ENCODE measurements at places on chromosomes 13 and 19.

GRCh38 chr13:66273011-66273410 lies 957.1 kb downstream of the PCDH9 start:
- no peak for DNase-seq

GRCh38 chr19:32189956-32190706 lies 155.3 kb upstream of the ZNF507 start:
- no peak for DNase-seq

DNA sequence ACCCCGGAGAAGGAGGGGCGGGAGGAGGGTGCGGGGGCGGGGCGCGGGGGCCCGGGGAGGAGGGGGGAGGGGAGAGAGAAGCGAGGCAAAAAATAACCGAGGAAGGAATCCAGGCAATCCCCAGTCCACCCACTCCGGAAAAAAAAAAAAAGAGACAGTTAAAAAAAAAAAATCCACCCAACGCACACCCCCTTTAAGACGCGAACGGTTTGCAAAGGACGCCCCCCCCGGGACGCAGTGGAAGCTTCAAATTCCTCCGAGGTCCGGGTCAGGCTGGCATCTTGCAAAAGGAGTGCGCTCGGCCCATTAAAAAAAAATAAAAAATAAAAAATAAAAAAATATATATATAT lies at the start of gene CACNA1A:
Gene CACNA1A, minus strand, starts transcription at position 9 of the 350 bp plus-strand sequence. CDS start 255 bp downstream, outside the sequence.
- DNase-seq, result no peak

DNA sequence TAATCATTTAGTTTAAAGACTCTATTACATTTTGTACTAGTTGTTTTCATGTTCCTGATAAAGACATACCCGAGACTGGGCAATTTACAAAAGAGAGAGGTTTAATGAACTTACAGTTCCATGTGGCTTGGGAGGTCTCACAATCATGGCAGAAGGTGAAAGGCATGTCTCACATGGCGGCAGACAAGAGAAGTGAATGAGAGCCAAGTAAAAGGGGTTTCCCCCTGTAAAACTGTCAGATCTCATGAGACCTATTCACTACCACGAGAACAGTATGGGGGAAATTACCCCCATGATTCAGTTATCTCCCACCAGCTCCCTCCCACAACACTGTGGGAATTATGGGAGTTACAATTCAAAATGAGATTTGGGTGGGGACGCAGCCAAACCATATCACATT lies 129.2 kb downstream of the PAN3 start:
- no peak for DNase-seq

- no peak for DNase-seq
These were observed 9.9 kb downstream of the SYT3 start for GRCh38 chr19:50629801-50630200.

DNA sequence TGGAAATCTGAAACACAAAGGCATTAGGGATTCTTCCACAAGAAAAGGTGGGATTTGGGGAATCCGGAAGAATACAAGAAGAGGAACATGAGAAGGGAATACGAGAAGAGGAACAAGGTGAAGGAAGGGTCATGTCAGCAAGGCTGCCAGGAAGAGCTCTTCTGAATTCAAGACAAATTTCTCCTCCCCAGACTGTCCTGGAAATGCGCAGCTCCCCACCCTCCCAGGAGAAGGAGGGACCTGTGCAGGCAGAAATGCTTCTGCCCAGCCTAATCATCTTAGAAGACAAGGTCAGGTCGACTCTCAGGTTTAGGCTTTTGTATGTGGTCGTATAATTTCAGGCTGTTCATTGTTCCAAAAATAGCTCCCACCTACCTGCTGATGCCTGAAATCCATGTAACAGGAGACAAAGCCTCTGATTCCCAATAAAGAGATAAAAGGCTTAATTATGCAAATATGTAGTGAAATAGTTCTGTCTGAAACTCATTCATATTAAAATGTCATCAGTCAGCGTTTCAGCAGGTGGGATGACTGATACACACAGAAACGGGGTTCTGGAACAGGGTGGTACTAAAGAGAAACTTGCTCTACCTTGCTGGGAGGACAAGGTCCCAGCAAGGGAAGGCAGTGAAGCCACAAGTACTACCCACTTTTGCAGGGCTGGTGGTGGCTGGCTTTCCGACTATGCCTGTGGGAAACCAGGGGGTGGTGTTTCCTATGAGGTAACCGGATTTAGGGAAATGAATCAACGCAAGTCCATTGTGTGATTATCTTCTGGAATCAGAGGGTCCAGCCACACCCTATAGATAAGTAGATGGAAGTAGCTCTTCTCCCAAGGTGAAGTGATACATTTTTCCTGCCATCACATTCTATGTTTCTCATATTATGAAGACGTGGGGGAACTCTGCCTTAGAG lies 76.1 kb downstream of the KL start:
- DNase-seq, result no peak

DNA sequence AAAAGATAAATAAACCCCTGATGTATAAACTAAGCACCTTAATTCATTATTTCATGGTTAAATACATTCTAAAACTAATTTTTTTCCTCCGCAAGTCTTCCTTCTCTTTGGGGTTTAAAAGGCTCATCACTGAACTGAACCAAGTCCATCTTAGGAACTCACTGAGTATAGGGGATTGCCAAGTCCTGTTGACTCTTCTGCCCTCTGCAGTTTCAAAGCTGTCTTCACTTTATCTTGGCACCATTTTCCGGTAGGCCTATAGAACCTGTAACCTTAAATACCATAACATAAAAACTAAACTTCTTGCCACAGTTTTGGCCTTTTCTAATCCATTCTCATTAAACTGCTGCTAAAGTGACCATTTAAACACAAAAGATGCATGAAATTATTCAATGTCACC lies 66.5 kb upstream of the USPL1 start:
- no peak for DNase-seq

DNA sequence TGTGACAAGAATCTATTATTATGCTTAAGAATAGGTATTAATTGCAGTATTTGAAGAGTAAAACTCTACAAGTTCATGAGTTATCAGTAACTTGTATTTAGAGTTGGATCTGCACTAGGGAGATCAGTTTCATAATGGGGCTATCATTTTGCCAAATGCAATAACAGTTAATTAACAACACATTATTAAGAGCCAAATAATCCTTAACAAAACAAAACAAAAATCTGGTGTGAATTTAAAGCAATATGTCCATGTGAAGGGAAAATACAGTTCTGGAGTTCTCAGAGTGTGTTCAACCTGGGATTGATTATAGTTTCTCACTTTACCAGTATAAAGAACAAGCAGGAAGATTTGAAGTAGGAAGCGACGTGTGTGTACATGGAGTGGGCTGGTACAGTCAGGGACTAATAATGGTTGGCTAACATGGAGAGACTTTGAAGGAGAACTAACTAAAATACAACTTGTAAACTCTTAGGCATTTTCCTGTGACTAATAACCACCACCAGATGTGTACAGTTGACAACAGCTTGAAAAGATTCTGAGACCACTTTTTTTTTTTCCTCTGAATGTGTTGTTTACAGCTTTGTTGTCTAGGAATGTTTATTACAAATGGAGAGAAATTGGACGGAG lies 58.5 kb downstream of the POSTN start:
- no peak for DNase-seq

DNA sequence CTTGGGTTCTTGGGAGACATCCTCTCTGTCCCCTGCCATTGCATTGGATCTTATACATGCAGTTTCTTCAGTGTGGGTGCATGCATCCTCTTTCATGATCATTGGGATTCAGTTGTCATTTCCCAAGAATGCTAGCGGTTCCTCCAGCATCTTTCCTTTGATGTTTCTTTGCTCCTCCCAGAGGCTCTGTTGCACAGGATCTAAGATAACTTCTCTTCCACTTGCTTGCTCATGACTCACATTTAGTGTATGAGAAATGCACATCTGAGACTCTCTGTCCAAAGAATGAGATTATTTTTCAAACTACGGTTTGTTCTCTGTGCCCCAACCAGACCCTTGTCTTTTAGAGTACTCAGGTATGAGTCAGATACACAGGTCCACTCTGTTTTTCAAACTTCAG lies 197.1 kb downstream of the NDFIP2 start:
- DNase-seq, result no peak

All from stimulated activated CD8-positive, alpha-beta memory T cell treated with anti-CD3 and anti-CD28 coated beads, Interleukin-4, amount 100 ng/mL, for 48 hours (primary cell).